NCI-H1436 treated with DMSO at 0.1 percent for 48 hours (cell line): ENCODE measurements at places on chromosomes 11 and 22.

DNA sequence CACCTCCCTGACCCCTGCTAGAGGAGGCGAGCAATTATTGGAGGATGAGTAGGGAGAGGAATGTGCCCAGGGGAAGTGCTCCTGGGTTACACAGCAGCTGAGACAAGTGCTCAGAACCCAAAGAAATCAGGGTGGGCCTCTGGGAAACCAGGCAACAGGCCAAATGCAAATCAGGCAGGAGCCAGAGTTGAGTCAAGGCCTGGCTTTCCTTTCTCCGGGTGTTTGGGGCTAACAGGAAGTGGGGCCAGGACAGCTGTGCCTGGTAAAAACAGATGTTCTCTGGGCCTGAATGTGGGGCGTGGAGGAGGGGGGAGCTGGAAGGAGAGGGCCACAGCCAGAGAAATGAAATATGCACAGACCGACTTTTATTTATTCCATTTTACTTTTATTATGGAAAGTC lies 22.0 kb downstream of the MFNG start:
- DNase-seq = no peak

GRCh38 chr22:29877620-29878019 lies 5.4 kb upstream of the MTMR3 start:
- DNase-seq = no peak

DNA sequence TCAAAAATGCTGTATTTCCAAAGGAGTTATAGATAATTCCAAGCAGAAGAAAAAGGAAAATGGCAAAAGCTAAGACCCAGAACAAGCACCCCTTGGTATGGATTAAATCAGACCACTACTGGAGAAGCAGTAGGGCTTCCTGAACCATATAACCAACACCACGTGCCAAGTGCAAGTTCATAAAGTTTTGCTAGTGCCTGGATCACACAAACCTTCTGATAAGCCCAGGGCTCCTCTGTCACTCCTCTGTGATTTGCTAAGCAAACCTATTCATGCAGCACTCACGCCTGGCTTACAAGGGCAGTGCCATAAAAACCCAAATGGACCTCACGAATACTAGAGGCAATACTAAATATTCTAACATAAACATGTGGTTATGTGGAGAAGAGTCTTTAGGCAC lies 13.3 kb downstream of the LARGE1 start:
- DNase-seq = no peak

DNA sequence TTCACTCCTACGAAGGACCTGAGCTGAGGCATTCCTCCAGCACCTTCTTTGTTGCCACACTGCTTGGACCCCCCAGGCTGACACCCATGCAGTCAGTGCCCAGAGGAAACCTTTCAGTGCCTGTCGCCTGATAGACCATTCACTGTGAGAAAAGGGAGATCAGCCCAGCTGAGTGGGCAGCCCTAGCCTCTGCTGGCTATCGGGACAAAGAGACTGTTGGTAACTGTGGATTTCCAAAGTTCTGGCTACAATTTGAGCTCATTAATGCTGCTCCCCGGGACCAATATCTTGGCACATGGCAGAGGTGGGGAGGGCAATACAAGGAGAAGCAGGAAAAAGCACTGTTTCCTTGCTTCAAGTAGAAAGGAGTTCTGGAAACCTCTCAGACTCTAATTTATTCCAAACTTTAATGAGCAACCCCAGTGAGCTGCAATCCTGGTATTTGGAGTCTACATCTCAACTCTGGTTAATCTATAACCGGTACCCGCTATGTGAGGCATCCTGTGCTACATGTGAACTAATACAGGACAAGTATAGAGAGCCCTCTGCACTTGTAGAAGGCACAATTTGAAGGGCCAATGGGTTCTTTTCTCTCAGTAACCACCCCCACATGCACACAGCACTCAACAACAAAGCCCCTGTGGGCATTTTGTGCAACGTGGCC lies 200.7 kb upstream of the NCAM1 start:
- DNase-seq = no peak

DNA sequence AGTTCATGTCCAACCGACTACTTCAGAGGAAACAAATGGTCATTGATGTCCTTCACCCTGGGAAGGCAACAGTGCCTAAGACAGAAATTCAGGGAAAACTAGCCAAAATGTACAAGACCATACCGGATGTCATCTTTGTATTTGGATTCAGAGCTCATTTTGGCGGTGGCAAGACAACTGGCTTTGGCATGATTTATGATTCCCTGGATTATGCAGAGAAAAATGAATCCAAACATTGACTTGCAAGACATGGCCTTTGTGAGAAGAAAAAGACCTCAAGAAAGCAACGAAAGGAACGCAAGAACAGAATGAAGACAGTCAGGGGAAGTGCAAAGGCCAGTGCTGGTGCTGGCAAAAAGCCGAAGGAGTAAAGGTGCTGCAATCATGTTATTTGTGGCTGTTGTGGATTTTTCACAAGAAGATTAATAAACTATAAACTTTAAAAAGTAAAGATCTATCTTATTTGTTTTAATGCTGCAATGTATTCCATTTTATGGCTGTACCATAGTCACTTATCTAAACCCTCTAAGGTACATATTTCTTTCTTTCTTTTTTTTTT lies 20.1 kb upstream of the HIPK3 start:
- DNase-seq = no peak

DNA sequence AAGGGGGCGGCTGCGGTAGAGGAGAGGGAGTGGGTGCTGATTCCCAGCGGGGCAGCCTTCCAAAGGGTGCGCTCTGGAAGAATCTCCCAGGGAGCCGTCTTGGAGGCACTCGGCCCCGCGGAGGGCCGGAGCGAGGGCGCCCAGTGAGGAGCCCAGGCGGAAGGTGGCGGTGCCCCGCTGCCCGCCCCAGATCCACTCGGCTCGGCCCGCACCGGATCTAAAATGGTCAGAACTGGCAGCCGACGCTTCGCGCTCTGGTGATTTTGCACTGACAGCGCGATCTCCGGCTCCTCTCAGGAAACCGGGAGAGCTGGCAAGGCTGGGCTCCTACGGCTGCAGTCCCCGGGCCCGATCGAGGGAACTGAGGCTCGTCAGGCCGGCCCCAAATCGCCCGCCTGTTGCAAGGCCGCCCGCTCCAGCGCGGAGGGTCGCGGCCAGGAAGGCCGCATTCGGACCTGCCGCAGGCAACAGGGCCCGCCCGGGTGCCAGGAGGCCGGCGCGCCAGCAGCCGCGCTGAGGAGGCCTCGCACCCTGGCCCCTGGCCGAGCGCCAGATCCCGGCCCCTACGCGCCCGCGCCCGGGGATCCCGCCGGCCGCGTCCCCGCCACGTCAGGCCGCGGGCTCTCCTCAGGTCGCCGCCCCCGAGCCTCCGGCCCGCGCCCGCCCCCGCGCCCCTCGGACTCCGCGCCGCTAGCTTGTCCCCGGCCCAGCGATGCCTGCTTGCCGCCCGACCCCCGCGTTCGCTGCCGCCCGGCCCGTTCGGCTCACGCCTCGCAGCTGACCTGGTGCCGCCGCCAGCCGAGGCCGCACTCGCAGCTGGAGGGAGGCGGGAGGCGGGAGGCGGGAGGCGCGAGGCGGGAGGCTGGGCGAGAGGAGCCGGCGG lies at the start of gene KLHL22:
Gene KLHL22 (minus strand): TSS at position 818 of the 883 bp plus-strand sequence. CDS start 6,584 bp downstream, outside the sequence.
- DNase-seq = no peak

- no peak for DNase-seq
These were observed 913.4 kb upstream of the RAG2 start for GRCh38 chr11:37511425-37511933.

DNA sequence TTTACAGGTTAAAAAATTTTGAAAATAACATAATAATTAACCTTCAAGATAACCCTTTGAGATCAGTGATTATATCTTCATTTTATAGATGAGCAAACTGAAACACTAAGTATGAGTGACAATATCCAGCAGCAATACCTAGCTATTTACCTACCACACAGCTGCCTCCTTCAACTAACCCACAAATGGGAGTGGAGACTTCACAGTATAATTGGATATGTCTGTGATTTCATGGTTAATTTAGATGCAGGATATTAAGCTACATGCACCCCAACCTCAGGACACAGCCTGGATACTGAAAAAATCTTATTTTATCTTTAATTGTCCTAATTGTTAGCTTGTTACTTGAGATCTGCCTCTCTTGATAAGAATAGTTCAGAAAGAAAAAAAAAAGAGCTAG lies 297.2 kb upstream of the ANO5 start:
- no peak for DNase-seq

DNA sequence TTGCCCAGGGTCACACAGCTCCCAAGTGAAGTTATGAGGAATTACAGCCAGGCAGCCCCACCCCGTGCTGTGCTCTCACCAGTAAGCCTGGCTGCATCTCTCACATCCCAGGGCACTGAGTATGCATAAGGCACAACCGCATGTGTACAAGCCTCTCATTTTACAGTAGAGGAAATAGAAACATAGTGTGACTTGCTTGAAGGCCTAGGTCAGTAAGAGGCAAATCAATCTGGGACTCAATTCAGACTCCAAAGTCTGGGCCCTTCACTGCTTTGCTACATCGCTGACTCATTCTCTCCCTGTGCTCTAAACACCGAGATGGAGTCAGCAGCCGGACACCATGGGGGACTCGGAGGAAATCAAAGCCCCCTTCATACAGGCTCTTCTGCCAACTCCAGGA lies 7.9 kb downstream of the ABTB2 start:
- DNase-seq = no peak
